ENCODE measurements at places on chromosomes 16 and 17.

DNA sequence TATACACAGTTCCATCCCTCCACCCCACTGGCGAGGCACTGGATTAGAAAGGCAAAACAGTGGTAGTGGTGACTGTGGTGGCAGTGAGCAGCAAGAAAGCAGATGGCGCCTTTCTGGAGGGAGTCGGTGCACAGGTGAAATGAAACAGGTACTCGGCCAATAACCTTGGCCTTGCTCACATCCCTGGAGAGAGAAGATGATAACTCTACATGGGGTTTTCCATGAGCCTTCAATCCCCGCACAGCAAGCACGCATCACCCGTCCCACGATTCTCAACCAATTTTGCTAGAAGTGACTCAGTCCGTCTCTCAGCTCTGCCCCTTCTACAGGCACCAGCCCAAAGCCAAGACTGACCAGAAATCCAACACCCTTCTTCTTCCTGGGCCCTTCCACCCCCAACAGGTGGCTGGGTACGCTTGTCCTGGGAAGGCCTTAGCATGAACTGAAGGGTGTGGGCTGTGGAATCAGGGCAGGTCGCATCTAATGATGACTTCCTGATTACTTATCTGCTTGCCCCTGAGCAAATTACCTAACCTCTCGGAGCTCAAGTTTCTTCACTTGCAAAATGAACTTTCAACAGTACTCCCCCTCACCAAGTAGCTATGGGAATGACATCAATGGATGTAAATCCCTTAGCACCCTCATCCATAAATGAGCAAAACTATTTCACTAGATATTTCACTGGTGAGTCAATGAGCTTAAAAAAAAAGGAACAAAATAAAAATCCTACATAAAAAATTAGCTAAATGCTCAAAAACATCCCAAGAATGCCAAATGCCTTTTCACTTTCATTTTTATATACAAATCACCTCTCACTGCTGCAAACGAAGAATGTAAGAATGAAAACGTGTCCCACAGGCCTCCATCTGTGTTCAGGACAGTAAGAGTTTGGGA, 18.0 kb downstream of the XPO6 start:
- no peak for DNase-seq

- DNase-seq, result no peak
Observed at GRCh38 chr17:60993497-60993896, 315.8 kb downstream of the BCAS3 start.

GRCh38 chr16:66525396-66526180, 24.3 kb downstream of the TK2 start:
- no peak for DNase-seq

DNA sequence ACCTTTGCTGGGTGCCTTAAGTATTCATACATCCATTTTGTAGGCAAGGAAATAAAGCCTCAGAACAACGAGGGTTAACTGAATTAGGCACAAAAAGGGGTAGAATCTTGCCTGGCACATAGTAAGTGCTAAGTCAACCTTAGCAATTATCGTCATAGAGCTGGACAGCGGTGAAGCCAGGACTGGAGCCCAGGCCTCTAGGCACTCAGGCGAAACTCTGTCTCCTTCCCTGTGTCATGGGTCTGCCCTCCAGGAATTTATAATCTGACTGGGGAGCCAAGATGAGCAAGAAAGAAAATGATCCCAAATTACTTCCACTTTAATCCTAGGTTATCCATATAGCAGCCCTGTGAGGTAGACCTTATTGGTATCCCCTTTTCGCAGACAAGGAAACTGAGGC, 61.4 kb downstream of the KATNIP start:
- DNase-seq, result no peak

DNA sequence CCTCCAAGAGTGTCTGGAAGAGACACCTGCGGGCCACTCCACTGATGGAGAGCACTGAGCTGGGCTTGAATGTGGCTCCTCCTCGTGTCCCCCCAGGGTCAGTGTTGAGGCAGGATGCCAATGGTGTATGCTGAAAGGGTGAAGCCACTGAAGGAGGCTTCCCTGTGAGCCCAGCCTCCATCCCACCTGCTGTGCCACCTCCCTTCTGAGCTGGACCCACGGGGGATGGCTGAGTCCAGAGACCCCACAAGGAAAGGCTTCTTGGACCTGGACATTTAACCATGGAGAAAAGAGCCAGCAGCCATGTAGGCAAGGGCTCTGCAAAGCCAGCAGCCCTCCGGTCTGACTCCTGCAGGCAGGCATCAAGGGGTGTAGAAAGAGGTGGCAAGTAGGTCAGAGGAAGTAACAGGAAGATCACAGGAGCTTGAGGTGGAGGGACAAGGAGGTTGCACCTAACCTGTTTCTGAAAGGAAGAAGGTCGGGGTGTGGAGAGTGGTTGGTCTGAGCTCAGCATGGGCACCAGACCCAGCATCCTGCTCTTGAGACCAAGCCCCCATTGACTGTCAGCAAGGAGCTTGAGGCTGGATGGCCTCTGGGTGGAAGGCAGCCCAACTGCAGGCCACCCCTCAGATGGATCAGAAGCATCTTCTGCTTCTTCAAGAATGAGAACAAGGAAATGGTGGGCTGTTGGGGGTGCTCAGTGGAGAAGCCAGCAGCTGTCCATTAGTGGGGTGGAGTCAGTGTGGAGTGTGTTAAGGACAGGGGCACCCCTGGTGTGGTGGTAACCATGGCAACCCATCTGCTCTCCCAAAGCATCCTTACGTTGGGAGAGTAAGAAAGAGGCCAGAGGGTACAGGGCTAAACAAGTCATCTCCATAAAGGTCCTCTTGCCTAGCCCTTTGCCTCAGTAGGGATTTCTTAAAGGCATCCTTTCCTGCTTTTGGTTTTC, 80.7 kb downstream of the PLD6 start:
- DNase-seq, result no peak

GRCh38 chr16:86865851-86866662, 287.7 kb downstream of the FOXL1 start:
- no peak for DNase-seq

DNA sequence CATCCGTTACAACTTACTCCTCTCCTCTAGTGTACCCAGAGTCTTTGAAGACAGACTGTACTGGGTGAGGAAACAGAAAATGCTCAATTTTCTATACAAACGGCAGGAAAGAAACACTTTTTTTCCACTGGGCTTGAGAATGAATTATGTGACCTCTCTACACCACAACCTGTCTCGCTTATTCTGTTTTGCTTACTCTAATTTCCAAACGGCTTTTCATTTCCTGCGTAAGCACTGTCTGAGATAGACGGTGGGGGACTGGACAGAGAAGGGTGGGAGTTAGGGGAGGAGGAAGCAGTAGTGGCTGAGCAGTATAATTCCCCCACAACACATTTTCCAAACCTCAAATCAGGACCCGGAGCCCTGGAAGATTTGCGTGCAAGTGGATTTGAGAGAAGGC, 191.4 kb upstream of the SDK2 start:
- no peak for DNase-seq

All from LoVo (cell line).